ENCODE measurements at places on chromosomes 11 and 22.
A peak's percentile ranks its signal among the peaks of the same experiment; 100 is the strongest.

GRCh38 chr11:1217151-1217550 is 5.7 kb upstream of the MUC5B start:
- DNase-seq, result no peak

DNA sequence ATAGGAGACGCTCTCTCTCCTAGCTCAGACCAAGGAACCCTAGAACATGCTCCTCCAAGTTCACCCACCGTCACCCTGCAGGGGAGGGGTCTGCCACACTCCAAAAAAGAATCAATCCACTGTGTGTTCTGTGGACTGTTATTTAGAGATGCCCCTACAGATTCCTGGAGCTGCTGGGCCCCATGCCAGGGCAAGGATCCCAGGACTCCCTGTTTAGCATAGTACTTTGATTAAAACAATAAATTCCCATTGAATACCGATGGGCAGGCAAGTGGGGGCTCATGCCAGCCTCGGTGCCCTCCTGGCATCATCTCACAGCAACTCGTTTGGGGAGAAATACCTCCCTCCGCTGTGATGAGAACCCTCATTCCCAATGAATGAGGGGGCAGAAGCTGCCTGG is 247.5 kb downstream of the ST3GAL4 start:
- DNase-seq, result no peak

DNA sequence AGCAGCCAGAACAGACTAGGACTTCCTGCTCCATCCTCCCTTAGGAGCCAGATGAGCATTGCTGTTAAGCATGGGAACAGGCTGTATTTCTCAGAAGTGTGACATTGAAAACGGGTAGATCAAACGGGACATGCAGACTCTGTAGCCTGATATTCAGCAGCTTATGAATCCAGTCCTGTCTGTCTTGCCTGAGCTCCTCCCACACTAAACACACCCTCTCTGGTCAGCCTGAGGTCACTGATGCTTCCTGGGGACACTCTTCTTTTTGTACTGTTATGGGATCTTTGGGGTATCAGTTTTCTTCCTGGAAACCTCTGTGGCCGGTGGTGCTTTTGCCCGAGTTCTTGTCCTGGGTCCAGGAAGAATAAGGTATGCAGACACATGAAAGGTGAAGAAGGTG is 35.8 kb downstream of the C11orf91 start:
- no peak for DNase-seq

- DNase-seq, result no peak
These were observed 117.7 kb upstream of the RCN1 start for GRCh38 chr11:31973172-31973571.

DNA sequence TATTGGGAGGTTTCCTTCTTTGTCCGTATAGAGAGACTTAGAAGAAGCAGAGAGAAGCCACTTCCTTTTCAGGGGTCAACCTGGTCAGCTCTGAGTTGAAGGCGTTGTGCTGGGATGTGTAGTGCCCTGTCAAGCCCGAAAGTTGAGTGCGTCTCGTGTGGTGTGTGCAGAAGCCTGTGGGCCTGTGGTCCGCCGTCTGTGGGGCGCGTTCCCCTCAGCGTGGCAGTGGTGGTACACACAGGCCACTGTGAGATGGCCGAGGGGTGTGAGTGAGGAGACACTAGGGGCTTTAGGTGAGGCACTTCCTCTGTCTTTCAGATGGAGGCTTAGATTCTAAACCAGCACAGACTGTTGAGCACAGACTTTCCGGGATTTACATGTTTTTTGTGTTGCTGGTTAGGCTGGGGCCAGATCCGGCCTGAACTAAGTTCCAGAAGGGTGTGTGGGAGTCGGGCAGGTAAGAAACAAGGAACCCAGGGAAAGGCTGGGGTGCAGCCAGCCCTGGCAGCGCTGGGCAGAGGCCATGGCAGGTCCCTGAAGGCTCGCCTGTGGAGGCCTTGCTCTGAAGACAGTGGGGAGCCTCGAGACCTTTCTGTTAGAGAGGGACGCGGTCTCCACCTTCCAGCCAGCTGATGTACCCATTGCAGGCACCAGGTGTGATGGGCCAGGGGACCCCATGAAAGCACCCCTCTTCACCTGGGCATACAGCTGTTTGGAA is 194.2 kb downstream of the TBC1D22A start:
- DNase-seq, result no peak

DNA sequence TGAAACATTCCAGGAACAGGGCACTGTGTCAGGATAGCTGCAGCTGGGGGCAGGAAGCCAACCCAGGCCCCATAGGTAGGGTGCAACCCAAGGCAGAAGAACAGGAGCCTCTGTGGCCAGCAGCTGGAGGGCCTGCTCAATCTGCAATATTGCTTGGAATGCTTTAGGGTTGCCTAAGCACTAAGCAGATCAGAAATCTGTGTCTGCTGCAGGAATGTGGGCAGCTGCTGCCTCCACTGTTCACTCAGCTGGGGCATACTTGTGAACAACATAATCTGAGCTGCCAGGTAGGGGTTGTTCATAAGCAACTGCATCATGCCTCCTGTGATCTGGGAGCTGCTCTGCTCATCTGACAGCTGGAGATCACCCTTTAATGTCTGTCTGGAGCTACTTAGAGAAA is 1.7 kb downstream of the UBQLNL start:
- no peak for DNase-seq

DNA sequence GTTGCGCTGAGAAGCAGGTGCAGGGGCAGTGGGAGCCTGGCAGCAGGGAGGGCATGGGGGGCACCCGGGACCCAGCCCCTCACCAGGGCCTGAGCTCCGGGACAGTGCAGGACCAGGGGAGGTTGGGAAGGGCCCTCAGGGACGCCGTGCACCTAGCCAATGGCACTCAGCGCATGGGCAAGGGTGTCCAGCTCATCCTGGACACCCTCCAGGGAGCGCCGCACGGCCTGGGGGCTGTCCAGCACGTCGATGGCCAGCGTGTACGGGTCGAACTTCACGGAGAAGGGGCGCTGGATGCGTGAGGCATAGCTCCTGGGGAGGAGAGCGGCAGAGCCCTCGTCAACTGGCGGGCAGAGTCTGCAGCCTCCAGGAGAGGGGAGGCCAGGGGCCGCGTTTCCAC is 3.1 kb upstream of the INS start:
- DNase-seq, result no peak

- no peak for DNase-seq
These were observed 419.2 kb downstream of the BUD13 start for GRCh38 chr11:116353589-116353988.

GRCh38 chr22:21448627-21449416 is 18.4 kb upstream of the TMEM191C start:
- no peak for DNase-seq

DNA sequence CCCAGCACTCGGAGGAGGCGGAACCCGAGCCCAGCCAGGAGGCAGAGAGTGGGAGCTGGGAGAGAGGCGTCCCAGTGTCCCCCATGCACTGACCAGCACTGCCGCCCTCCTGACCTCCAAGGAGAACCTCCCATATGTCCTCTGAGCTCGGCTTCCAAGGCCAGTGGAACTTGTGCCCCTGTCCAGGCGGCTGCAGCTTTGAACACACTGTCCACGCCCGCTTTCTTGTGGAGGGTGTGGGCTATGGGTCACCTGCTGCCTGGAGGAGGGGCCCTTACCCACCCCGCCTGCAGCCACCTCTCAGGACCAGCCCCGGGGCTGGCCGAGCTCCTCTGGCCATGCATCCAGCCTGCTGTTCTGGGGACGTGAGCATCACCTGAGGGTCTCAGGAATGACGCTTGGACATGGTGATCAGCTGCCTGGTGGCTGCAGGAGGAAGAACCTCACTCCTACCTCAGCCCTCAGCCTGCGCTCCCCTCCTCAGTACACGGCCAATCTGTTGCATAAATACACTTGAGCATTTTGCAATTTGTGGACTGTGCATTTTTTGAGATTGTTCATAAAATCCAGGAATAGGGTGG is 22.2 kb upstream of the MUC5B start:
- DNase-seq, result no peak

- no peak for DNase-seq
These were observed 11.1 kb downstream of the OR5A2 start for GRCh38 chr11:59415111-59415510.

DNA sequence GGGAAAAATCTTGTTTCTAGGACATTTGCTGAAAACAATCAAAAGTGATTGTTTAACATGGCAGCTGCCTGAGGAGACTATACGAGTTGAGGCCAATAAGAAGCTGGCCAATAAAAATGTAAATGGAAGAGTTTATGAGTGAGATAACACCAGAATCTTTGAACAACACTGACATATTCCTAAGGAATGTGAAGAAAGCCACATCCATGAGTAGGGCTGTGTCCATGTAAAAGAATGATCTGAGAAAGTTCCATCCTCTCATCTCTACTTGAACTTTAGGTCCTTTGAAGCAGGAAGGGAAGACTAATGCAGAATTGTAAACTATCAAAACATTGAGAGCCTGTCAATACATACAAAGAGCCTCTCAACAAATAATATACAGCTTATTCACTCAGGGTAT is 6.9 kb upstream of the CHORDC1 start:
- no peak for DNase-seq

DNA sequence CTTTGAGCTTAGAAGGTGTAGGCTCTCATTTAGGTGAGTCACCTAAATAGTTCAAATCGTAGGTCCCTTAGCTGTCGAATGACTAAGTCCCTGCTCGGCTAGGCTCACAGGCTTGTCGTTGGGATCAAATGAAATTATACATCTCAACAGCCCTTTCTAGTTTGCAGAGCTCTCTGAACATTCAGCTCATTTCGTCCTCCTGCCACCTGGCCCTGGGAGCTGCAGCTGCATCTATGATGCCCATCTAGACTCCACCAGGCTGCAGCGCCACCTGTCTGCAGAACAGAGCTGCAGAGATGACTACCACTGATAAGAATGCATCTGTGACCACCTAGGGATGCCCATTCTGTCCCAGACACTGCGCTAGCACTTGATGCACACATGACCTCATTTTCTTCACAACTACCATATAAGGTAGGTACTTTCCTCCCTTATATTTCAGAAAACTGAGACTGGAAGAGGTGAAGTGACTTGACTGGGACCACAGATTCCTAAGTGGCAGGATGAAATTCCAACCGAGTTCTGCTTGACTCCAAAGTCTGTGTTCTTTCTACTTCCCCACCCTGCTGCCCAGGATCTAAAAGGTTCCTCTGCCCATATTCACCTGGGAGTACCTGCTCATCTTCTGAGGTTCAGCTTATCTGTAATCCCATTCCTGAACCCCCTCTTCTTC is 141.1 kb upstream of the NARS2 start:
- DNase-seq, result peak; percentile 59

DNA sequence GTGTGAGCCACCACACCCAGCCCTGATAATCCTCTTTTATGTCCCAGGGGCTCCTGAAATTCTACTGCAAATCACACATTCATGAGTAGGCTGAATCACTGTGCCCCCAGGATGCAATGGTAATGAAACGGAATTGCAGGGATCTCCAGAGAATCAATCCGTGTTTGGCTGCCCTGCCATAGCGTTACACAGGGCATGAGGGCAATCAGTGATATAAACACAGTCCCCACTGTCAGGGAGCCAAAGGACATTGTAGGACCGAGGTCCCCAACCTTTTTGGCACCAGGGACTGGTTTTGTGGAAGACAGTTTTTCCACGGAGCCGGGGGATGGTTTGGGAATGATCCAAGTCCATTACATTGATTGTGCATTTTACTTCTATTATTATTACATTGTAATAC is 9.0 kb upstream of the PLA2G6 start:
- no peak for DNase-seq

- DNase-seq, result no peak
These were observed 5.9 kb upstream of the PEX26 start for GRCh38 chr22:18071968-18072310.

DNA sequence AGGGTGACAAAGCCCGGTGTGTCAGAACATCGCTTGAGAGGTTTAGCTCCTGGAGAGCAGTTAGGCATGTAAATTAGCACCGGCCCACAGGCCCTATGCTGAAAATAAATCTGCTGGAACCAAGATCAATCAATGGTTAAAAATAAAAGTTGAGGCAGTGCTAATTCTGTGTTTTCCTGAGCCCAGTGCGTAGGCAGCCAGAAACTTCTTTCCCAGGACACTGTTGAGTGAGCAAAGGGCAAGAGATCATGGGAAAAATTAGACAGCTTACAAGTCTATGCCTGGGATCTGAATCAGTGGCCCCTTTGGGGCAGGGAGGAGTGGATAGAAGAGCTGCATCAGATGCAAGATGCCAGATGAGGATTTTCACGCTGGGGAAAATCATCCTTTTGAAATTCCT is 539.2 kb downstream of the BUD13 start:
- no peak for DNase-seq

GRCh38 chr11:93017821-93018690 is 48.6 kb downstream of the MTNR1B start:
- no peak for DNase-seq

GRCh38 chr22:46262449-46263215 is 511 bp downstream of the PKDREJ start:
- no peak for DNase-seq

DNA sequence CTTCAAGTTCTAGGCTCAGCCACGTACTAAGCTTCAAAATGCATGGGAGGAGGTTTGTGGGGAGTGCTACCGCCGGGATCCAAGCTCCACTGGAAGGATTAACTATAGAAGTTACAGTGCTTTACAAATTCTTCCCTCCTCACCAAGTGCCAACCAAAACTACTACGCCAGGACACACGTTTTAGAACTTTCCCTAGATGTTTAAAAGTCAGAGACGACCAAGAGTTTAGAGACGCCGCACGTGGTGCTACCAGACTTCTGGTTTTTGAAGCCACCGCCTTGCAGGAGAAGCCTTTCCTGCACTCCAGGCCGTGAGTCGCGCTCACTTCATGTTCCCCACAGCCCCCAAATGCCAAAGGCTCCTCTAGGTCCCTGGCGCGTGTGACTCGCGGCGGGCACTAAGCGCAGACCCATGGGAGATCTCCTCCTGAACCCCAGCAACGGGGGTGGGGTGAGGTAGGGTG is 734 bp downstream of the SNU13 start:
- DNase-seq, result no peak

GRCh38 chr11:561148-562003 is 606 bp downstream of the RASSF7 start:
- no peak for DNase-seq

DNA sequence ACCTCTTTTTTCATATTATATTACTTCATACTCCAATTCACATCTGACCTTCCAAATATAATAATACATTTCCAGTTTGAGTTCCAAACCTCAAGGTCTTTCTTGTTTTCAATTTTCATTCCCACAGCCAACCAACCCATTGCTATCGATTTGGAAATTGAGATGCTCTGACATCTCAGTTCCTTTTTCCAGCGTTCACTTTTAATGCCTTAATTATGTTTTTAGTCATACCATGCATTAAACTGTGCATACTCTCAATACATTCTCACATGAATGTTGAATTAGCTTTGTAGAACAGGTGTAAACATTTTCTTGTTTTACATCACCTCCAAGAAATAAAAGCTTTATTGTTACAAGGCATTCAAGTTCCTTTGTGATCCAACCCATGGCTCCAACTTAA is 294.2 kb upstream of the ANO3 start:
- no peak for DNase-seq

DNA sequence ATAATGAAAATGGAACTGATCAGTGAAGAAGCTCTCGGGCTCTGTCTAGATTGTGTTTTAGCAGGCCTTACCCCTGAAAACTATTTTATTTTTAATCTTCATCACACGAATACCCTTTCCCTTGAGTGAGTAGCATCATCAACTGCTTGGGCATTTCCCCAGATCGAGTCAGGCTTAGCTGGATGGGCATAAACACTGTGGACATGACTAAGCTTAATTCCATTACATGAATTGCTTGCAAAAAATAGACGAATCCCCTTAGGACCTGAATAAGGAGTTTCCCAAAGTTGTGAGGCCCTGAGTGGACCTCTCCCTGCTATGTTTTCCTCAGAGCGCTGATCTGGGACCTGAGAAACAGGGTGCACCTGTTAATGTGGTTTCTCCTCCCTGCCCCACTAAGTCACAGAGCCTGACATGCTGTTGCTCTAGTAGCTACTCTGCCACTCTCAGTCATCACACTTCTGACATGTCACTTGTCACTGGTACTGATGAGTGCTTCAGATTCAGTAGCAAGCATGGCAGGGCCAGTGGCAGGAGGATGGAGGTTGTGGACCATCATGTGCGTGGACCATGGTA is 53.5 kb downstream of the ENDOD1 start:
- no peak for DNase-seq
